ENCODE measurements at places on chromosomes 6 and 20. TPM values are rescaled to one million over a fixed set of nuclear protein-coding genes. Genes with fewer than 3 reads are reported as not detected.

- H3K4me3 ChIP-seq, result no peak overlapping the region
- H3K27me3 ChIP-seq, result no peaks in the 10 kb centered on the region
- no peaks in the 10 kb centered on the region for H3K36me3 ChIP-seq
- no peaks in the 10 kb centered on the region for H3K4me1 ChIP-seq
- no peak for DNase-seq
Observed at GRCh38 chr6:110490110-110490509, 13.7 kb upstream of the SLC22A16 start.

DNA sequence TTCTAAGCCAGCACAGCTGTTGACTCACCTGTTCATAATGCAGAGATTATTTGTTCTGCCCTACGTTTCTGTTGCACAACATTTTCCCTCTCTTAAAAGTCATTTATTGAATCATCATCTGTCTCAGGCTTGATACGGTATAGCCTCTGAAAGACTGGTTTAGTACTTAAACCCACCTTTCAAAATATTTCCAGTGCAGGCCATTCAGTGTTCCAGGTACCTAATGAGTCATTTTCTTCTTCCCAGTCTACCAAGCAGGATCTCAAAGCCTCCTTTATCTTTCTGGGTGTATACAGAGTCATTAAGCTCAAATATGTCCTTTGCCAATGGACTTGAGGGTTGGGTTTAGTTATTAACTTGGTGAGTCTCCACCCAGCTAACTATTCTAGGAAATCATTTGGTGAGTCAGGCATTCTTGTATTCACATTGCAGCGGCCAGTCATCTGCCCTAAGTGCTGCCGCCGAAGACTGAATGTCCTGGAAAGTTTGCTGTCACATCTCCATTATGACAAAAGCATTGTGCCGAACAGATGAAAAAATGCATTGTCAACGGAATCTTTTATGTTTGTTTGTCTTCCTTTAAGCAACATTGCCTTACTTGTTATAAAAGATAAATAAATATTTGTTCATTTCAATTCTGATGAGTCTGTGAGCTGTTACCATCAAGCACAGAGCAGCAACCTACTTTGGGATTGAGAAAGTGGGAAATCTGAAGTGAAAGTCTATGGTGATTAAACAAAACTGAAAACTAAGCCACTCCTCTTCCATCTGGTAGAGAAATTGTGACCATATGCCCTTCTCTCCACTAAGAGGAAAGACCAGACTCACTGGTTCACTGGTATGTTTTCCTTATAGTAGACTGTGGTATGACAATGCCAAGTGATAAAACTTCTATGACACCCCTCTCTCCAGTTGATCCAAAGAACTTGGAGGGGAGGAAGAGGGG, 14.3 kb upstream of the FAM135A start:
- H3K27me3 ChIP-seq, result no peaks in the 10 kb centered on the region
- DNase-seq, result no peak
- no peak overlapping the region for H3K27ac ChIP-seq
- H3K4me3 ChIP-seq, result no peak overlapping the region
- H3K4me1 ChIP-seq, result no peaks in the 10 kb centered on the region

ANKRD66 gene
- not detected for total RNA-seq

EEF1E1 gene
- total RNA-seq, result 29.1 TPM

- no peaks in the 10 kb centered on the region for H3K27me3 ChIP-seq
- H3K4me3 ChIP-seq, result no peak overlapping the region
Observed at GRCh38 chr6:11296449-11297375, 64.2 kb upstream of the NEDD9 start.

Data from sigmoid colon (tissue), 7 donors.